ENCODE measurements at places on chromosomes 6 and 20.
A peak's percentile ranks its signal among the peaks of the same experiment; 100 is the strongest.

DNA sequence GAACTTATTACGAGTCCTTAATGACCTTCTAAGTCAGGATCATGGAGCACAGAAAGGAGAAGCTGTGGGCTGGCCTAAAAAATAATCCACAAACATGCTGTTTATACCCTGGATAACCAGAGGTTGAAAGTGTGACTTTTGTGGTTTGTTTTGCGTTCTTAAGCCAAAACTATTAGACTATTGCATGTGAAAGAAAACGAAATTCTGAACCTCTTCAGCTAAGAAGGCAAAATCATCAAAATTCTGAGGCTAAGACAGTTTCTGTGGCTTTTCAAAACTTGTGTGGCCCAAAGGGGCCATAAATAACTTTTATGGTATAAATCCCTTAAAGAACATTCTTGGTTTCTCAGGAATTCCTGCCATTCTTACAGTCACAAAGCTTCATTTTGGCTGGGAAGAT is 251.0 kb downstream of the UST start:
- no peak for DNase-seq

DNA sequence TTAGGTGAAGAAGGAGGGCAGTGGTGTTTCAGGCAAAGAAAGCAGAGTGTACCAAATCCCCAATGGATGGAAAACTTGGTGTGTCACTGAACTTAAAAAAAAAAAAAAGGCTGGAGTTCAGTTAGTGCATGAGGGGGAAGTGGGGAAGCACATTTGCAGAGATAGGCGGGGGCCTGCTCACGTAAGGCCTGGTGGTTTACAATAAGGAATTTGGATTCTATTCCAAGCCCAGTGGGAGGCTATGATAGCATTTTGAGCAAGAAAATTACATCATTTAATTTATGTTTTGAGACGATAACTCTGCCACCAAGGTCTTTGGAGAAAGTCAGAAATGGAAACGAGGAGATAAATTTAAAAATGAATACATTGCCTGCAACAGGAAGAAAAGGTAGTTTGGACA is 225.5 kb downstream of the EYA4 start:
- no peak for DNase-seq

DNA sequence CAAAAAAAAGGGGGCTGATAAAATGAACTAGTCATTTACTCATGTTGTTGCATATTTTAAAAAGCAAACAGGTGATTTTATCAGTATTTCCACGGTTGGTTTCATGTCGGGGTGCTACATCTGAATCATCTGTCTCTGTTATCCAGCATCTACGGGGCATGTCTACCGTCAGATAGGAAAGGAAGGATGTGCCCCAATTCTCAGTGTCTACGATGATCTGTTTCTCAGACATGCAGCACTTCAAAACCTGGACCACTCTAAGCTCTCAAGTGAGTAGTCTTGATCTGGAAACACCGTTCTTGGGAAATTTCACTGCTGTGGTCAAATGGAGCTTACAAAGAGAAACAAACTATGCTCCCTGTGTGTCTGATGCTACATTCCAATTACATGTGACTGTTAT is 240.3 kb upstream of the TAB2 start:
- peak; percentile 32 for DNase-seq

DNA sequence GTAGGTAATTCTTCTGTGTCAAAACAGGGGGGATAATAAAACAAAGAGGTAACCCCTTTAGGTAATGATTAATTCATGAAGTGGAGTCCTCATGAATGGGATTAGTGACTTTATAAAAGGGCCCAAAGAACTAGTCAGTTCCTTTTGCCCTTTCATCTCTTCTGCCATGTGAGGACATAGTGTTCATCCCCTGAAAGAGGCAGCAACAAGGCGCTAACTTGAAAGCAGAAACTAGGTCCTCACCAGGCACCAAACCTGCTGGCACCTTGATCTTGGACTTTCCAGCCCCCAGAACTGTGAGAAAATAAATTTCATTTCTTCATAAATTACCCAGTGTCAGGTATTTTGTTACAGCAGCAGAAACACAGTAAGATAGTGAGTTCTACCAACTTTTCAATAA is 16.4 kb upstream of the BRPF3 start:
- DNase-seq = no peak

- DNase-seq = no peak
Measured at GRCh38 chr20:3328501-3328900, 79.0 kb downstream of the DNAAF9 start.

DNA sequence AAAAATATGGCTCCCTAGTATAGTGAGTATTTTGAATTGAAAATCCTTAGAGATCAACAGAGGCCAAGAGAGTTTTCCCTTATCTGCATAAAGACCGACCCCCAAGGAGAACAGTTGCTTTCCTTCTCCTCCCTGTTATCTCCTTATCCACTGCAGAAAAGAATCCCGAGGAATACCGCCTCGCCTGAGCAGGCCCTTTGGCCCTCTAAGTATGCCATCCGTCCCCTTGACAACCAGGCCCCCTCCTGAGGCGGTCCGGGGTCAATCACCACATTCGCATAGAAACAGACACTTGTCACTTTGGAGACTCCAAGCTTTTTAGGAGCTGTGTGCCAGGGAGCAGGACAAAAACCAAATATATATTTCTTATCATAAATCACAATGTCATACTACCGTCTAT is 15.9 kb upstream of the GGTLC1 start:
- no peak for DNase-seq

GRCh38 chr20:35062478-35062877 is 30.1 kb downstream of the TRPC4AP start:
- DNase-seq = no peak

DNA sequence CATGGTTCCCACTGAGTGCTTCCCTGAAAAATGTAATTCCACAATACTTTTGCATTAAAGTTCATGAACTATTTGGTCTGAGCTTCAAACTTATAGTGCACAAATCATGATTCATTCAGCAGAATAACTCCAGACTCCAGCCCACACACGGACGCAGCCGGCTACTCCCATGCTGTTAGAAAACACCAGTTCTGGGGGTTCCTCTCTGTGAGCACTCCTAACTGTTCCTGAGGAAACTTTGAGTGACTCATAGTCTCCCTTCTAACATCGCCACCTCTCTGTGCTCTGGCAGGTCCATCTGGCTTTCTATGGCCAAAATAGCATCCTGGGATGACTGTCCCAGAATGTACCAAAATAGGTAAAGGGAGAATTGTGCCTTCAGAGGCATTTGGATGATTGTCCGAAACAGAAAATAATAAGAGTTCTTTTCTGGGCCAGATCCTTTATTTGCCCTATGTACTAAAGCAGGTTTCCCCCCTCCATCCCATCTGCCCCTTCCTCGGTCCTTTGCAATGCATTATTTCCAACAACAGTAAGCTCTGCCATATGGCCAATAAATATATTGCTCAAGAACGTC is 32.3 kb upstream of the LY86 start:
- DNase-seq = no peak

GRCh38 chr6:5506149-5506548 is 244.8 kb downstream of the FARS2 start:
- DNase-seq = no peak

GRCh38 chr20:33828967-33829560 is 17.9 kb downstream of the CHMP4B start:
- no peak for DNase-seq

GRCh38 chr6:119527231-119527578 is 177.6 kb upstream of the MAN1A1 start:
- no peak for DNase-seq

DNA sequence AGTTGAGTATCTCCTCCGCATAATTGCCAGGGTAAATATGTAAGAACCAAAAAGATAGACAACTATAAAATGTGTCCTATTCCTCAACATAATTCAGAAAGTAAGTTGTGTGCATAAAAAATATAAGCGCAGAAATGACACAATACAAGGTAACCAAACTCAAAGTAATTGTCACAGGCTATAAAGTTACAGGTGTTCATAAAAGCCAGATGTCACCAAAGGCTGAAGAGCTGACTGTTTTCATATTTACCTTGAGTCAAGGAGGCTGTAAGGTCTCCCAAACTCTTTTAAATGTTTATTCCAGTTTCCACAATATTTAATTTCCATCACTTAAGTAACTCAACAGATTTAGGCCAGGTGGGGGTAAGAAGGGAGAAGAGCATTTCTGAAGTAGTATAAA is 192.2 kb upstream of the MARCKS start:
- DNase-seq = no peak

DNA sequence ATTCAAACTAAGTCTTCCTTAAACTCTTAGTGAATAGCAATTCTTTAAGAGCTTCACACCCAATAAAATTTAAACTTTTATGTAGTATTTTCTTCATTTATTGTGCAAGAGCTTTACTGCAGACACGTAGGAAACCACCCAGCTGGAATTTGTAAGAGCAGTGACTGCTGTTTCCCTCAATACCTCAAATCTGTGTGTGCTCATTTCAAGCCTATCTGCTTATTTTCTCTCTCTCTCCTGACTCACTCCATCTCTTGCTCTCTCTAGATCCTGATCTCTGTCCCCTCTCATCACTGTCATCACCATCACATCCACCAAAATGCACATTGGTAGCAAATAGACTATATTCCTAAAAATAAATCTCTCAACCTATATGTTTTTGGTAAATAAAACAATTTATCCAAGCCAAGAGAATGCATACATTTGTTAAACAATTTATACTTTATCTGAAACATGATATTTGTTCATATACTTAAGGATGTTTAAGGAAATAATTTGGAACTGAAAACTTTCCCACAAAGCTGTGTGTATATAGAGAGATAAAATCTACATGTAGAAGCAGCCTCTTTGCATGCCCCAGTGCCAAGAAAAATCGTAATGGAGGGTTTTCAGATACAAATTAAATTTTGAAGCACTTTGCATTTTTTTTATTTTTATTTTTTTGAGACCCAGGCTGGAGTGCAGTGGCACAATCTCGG is 273.0 kb downstream of the TFAP2A start:
- DNase-seq = no peak

DNA sequence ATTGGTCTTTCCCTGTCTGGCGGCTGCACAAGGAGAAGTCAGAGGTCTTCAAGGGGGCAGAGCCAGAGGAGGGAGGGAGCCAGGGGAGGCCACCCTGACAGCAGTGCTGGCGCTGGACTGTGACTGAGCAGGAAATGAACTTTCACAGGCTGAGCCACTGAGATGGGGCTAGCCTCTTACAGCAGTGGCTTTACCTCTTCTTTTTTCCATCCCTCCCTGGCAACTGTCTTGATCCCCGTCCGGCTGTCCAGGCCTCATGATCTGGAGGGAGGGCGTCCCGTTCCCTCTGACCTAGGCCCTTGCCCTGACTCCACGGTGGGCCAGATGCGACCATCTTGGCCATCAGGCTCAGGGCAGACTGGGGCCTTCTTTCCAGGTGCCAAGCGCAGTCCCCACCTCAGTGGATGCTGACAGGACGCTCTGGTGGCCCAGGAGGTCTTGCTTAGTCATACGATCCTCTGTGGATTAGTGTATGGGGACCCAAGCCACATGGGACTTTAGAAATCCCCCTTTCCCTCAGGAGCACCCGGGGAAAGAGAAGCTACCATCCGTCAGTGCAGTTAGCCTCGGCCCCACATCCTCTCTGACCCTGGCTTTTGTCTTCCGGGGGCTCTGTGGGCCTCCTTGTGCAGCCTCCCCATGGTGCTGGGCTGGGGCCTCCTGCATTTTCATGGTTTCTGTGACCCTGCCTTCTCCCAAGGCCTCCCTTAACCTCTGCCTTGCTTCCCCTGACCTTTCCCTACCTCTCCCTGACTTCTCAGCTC is 57.4 kb upstream of the CCDC167 start:
- DNase-seq = no peak

DNA sequence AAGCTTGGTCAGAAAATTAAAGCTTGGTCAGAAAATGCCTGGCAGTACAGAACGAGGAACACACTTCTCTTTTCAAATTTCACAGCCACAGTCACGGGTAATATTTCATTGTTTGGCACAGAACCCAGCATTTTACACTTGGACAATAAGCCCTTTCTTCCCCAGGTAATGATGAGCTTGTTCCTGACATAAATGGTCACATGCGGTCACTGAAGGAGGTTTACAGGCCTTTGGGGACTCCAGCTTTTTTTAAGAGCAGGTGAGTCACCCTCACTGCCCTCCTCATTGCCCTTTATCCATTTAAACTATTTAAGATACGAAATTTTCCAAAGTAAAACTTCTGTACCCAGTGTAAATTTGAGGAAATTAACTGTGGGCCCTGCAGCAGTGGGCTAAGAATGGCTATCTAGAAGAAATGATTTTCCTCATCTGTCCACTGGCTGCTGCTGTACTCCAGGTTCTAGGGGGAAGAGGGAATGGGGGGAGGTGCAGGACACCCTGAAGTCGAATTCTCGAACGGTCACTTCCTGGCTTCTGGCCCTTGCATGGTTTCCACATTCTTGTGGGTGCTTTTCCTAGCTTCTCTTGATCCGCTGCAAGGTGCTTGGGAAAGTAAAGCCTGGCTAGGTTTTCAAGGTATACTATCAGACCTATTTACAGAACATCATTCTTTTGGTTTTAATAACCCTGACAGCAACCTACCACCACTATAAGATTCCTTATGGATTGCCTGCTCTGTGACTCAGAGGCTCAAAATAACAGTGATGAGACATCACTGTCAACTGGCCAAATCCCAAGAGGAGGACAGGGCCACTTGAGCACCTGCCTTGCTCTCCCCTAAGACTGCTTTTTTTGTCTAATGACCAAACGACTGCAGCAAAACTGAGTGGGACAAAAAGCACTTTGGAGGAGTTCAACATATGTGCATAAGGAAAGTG is 75.8 kb downstream of the PREP start:
- no peak for DNase-seq

DNA sequence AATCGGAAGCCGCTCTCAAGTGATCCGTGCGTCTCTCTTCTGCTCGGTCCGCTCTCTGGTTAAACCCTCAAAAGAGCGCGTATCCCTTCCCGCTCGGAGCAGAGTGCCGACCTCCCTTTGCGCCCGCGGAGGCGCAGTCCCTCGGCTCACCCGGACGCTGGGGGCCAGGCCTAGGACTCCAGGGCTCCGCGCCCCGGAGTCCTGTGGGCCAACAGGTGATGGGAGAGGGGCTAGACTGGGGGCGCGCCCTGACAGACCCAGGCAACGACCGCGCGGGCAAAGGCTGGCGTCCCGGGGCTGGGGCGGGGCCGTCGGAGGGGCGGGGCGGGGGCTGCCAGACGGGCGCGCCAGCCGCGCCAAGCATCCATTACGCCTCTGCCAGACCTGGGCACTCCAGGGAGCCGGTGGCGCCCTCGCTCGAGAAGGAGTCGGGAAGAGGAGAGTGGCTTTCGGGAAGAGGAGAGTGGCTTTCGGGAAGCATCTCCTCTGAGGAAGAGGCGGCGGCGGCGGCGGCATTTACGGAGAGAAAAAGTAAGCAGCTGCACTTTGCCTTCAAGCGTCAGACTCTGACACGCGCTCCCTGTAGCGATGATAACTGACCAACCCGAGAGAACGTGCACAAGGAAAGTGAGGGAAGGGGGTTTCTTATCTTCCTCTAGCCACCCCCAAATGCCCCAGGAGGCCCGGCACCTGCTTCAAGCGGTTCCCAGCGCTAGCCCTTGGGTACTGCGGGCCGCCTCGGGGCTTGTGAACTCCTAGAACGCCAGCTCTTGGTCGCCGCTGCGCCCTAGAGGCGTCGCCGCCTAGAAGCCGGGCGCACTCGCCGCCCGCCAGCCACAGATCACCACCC is 2.6 kb downstream of the EPHA7 start:
- DNase-seq = no peak

DNA sequence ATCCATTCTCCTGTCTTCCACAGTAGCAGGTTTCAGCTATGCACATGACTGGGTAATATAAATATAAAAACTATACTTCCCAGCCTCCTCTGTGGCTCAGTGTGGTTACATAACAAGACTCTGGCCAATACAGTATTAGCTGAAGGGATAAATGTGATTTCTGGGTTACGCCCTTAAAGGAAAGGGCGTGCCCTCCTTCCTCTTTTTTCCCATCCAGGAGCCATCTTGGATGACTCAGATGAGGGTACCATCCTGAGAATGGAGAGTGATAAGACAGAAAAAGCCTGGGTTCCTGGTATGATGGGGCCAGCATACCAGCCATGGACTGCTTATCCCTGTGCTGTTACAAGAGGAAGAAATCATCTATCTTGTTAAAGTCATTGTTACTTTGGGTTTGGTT is 123.3 kb downstream of the NFATC2 start:
- no peak for DNase-seq

Data from activated naive CD4-positive, alpha-beta T cell treated with Interleukin-2 at 50 U/mL for 16 hours (primary cell).